ENCODE measurements at places on chromosomes 6 and 20.
A peak's percentile ranks its signal among the peaks of the same experiment; 100 is the strongest.

DNA sequence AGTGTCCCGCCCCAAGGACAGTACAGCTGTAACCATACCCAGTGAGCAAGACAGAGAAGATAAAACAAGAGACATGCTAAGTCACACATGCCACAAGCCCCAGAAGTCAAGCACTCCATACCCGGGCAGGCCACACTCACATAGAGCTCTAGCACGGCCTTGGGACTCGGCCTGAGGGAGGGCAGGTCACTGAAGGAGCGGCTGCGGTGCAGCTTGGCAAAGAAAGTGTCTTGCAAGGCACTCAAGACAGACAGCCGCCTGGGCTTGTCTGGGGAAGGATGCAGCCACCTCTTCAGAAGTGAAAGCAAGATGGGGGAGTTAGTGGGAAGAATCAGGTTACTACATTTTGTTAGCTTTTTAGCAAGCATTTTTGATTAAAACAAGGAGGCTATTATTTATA, 48.7 kb upstream of the ARMH2 start:
- no peak for DNase-seq

DNA sequence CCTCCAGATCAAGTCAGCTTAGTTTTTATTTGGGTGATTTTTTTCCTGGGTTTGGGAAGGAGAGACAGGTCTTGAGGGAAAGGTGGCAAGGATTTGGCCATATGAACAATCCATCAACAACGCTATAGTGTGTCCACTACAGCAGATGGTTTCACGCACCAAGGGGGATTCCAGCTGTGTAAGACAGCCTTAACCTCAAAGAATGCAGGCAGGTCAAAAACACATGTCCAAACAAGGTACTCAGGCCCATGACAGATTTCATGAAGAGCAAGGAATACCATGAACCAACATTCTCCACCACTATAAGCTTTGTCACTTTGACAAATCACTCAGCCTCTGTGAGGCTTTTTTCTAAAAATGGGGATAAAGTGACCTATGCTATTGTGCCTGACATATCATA, 2.0 kb downstream of the AIF1 start:
- no peak for DNase-seq

DNA sequence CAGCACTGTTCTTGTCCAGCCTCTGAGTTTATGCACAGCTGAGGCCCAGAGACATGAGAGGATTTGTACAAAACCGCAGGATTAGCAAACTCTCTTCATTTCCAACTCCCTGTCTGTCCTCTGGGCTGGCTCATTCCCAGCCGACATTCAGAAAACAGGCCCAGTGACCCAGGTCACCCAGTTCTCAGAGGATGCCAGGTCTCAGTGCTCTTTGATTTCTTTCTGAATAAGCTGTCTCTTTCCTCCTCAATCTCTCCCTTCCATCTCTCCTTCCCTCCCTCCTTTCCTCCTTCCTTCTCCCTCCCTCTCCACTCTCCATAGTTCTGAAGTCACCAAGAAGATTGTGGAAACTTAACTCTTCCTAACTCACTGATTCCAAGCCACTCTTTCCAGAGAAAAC, 372.7 kb upstream of the SULF2 start:
- DNase-seq, result no peak

DNA sequence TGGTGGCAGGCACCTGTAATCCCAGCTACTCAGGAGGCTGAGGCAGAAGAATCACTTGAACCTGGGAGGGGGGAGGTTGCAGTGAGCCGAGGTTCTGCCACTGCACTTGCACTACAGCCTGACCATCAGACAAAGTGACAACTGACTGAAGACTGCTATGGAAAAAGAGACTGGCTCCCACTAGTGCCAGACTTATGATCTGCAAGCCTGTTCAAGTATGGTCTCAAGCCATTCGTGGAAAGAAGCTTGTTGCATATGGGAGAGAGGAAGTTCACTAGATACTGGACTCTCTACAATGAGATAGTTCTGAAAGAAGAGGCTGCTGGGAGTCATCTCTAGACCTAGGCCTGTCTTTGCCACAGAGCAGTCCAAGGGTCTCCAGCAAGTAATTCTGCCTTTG, 26.7 kb downstream of the MDN1 start:
- DNase-seq, result peak; percentile 34

DNA sequence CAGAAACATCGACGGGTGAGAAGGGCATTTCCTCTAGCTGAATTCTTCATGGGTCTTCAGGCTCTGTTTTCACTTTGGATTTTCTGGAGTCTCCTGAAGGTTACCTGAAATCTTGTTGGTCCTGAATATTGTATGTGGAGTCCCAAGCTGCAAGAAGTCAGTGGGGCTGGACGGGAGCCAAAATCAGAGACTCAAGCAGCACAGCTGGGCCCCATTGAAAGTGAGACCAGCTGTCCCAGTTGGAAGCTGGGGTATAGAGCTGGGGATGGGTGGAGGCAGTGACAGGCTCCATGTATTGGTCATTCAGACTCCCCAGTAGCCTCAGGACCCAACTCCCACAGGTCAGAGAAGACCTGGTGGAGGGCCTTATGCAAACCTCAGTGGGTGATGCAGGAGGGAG, 111.3 kb upstream of the MLN start:
- no peak for DNase-seq

DNA sequence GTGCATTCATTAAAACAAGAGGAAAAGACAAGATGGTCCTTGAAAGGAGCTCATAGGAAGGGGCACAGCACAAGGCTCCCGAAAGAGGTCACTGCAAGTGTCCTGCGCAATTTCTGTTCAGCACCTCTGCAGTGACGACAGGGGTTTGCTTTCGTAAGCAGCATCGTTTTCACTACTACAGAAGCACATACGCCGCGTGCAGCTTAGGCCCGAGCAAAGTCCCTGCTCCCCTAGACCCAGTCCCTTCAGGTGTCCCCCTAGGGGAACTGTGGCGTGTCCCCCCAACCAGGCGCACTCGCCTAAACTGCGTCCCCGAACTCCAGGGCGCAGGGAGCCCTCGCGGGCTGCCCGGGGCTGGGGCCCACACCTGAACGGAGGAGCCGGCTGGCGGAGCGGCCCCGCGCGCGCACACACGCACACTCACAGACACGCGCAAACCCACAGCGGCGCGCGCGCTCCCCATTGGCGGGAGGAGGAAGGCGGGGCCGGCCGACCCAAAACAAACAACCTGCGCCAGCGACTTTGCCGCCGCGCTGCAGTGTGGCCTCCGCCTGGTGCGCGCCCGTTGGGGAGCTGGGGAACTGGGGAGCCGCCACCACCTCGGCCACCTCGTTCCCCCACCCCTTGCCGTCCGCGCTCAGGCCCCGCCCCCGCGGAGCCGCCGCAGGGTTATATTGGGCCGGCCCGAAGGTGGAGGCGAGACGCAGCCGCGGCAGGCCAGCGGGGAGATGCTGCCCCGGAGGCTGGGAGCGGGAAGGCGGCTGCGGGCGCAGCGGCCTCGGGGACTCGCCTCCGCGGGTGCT, at the start of gene FOXQ1:
Gene FOXQ1 (plus strand): TSS at position 699 of the 803 bp plus-strand sequence. CDS start 607 bp downstream, outside the sequence.
- DNase-seq, result peak; percentile 39

DNA sequence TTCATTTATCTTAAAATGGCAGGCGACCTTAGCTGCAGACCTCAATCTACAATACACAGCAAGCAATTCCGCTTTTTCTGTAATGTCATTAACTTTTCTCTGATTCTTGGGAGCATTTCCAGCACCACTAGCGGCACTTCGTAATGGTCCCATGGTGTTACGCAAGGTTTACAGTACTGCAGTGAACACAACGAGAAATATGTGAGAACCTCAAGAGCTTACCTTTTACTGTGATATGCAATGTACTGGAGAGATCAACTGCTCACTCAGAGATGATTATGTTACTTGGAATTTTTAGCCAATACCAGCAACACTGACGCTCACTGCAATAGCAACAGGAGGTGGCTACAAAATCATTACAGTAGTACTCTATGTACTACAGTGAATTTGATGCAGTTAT, 2.8 kb upstream of the CEP43 start:
- peak; percentile 36 for DNase-seq

DNA sequence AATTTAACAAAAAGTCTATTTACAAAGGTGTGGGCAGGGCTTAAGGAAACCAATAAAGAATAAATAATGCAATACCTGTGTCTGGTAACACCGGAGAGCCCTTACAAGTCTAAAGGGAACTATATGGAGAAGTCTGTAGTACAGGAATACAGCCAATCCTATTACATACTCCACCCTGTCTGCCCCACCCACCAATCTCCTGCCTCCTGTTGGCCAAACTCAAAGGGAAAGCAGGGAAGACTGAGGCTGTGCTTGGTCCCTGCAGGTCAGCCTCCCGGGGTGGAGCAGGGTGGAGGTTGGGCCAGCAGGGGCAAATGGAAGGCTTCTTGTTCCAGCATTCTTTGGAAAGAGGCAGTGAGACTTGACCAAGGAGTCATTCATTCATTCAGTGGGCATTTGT, 31.5 kb downstream of the METTL24 start:
- DNase-seq, result no peak

GRCh38 chr6:38169221-38169976, 349.9 kb downstream of the ZFAND3 start:
- no peak for DNase-seq

GRCh38 chr6:118559659-118560058, 11.6 kb downstream of the PLN start:
- DNase-seq, result no peak

DNA sequence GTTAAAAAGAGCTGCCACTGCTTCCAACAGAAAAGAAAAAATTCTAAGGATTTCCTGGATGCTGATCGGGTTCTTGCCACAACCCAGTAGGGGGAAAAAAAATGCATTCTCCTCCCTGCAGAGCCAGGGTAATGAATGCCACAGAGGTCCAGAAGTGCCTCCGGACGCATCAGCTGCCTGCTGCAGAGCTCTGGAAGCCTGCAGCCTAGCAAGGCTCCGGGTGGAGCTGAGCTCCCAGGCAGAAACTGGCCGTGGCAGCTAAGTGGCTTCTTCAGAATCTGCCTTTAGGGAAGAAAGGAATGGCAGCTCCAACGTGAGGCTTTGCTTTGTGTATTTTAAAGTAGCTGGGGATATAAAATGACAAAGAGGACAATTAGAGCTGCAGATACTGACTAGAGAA, 155.0 kb downstream of the CFAP61 start:
- DNase-seq, result no peak

GRCh38 chr20:20491110-20491783, 123.3 kb downstream of the INSM1 start:
- peak; percentile 64 for DNase-seq

DNA sequence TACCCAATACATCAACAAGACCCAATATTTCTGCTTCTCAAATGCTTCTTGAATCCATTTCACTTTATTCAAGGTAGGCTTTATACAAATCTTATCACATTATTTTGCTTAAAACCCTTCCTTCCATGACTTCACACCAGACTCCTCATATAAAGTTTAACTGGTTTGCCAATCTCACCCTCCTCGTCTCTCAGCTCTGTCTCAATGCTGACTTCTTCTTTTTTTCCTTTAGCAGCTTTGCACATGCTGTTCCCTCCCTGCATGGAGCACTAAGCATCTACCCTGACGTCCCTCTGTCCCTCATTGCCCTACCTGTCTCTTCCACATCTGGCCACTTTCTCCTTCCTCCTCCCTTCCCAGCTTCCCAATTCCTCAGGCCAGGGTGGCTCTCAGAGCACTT, 31.4 kb downstream of the KCNK17 start:
- DNase-seq, result no peak

DNA sequence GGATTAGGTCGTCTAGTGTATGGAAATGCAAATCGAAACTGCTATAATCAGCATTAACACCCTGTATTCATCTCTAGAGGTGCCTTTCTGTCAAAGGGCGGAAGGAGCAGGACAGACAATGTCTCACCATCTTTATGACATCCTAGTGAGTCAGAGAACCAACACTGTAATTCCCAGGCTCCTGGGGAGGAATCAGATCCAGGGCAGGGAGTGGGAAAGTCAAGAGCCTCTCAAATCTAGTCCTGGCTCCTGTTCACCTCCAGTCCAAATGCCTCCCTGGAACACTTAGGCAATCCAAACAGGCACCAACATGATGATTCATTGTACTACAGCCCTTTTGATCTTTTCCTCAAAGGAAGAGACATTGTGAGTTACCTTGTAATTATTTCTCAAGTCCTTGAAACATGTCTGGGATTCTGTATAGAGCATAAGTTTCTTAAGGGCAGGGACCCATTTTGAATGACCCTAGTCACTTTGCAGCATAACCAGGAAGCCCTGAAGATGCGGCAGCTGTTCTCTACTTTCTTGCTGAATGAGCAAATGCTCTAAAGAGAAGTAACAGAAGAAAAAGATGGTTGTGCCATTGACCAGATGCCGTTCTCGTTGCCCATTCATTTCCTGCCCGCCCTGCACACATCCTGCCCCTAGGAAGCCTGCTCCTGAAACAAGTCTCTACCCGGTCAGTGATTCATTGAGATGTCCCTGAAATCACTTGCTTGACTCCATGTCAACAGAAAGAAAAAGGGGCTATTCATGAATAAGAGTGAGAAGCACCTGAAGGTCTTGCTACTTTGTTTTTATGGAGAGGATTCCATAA, 112.8 kb upstream of the JARID2 start:
- DNase-seq, result peak; percentile 78

- DNase-seq, result no peak
Measured at GRCh38 chr20:38633577-38634093, 32.0 kb downstream of the ARHGAP40 start.

GRCh38 chr6:121770943-121771342, 335.5 kb downstream of the GJA1 start:
- DNase-seq, result no peak

DNA sequence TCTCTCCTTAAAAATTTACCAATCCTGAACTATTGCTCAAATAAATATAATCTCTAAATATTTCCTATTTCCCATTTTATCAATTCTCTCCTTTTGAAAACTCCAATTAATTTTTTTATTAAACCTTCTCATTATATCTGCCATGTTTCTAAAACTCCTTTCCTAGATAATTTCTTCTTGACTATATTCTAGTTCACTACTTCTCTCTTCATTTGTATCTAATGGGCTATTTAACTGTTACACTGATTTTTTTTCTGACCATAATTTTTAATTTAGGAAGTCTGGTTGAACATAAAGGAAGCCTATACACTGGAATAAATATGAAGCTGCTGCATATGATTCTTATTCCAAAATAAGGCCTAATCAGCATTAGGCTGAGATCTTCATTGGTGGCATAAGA, 96.3 kb upstream of the PLN start:
- DNase-seq, result no peak

DNA sequence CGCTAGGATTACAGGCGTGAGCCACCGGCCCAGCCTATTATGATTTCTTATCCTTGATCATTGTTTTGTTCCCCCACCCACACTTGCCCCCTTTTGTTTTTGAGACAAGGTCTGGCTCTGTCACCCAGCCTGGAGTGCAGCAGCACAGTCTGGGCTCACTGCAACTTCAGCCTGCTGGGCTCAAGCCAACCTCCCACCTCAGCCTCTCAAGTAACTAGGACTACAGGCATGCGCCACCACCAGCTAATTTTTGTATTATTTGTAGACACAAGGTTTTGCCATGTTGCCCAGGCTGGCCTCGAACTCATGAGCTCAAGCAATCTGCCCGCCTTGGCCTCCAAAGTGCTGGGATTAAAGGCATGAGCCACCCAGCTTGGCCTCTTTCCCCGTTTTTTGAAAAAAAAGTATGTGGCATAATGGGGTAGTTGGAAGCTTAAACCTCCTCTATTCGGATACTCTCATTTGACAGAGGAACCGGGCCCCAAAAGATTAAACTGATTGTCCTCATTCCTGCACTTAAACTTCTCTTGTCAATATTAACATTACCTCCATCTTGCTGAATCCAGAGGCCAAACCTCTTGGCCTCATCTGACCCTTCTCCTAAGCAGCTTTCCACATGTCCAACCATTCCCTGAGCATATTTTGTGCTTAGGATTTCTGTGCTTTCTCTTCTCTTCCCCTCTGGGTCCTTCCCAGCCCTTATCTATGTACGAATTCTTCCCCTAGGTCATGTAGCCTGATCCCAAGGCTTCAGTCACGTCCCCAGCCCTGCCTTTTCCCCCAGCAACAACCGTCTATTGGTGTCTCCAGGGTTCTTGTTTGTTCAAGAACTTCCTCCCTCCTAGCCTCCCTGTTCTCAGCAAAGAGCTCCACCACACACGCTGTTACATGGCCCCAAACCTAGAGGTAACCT, 6.1 kb upstream of the EZR start:
- no peak for DNase-seq

All from astrocyte of the spinal cord (primary cell).